CD4-positive, alpha-beta T cell treated with Interleukin-4 for 4 hours (primary cell): ENCODE measurements at places on chromosomes 2 and 18.

DNA sequence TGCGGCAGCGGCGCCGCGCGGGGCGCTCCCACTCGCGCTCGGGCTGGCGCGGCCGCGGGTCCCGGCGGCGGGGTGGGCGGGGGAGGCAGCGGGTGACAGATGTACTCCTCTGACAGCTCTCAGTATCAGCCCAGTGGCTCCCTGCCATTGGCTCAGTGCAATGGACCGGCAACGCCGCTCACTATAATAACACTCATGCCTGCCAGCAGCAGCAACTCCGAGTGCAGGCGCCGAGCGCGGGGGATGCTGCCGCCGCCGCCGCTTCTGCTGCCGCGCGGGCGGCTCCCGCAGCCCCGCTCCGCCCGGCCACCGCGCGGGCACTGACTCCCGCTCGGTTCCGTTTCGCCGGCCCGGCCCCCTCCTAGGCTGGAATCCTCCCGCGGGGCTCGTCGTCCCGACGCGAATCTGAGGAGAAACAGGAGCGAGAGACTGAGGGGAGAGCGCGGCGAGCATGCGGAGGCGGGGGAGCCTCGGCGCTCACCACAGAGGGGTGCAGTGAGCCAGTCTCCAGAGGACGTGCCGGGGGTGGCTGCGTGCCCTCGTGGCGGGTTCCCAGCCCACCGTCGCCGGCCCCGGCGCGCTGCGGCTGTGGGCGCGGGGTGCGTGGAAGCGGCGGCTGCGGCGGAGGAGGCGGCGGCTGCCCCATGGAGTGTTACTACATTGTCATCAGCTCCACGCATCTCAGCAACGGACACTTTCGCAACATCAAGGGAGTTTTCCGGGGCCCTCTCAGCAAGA lies at the start of gene ZNF804A:
TSS of gene ZNF804A (plus strand) at position 214 of the 738 bp plus-strand sequence. CDS start at position 645, 431 bp downstream.
- no peak for DNase-seq

DNA sequence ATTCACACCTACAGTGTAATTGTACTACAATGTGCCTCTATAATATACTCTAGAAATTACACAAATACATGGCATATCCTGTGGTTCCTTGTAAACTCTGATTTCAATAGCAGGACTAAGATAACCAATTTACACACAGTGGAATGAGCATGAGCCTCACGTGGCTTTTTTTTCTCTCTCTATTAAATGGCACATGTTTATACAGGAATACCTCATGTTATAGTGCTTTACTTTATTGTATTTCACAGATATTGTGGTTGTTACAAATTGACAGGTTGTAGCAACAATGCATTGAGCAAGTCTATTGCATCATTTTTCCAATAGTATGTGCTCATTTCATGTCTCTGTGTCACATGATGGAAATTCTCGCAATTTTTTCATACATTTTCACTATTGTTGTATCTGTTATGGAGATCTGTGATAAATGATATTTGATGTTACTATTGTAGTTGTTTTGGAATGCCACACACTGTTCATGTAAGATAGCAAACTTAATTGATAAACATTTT lies 260.0 kb downstream of the FSIP2 start:
- DNase-seq: no peak

GRCh38 chr2:42712934-42713333 lies 51.0 kb downstream of the OXER1 start:
- DNase-seq: no peak

DNA sequence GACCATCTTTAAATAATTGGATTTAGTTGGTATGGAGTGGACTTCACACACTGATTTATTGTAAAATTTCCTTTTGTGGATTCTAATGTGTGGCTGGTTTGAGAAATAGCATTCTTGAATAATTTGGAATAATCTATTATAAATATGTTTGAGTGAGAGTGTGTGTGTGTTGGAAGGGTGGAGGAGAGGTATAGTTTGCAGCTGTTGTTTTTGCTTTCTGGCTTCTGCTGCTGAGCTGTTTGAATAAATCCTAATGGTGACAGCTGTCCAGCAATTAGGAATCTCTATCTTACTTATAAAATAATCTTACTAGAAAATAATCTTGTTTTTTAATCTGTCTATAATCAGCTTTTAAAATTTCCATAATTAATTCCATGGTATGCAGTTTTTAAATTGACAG lies 1283.0 kb upstream of the CDH2 start:
- DNase-seq: no peak

DNA sequence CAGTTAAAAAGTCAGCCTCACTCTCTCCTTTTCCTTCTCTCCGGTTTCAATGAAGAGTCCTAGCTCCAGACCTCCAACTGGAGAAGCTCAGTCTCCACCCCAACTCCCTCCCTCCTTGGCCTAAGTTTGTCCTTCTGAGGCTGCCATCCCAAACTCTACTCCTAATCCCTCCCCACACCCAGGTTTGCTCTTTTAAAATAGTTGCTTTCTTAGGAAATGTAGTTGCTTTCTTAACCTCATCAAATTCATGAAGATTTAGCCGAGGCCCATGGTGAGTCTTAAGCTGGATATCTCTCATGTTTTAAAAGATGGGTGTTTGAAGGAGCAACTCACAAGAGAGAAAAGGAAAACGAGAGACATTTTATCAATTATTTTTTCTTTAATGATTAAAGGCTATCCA lies 937 bp upstream of the LANCL1 start:
- DNase-seq: peak; percentile 14
